ENCODE measurements at places on chromosomes 3 and 15.

DNA sequence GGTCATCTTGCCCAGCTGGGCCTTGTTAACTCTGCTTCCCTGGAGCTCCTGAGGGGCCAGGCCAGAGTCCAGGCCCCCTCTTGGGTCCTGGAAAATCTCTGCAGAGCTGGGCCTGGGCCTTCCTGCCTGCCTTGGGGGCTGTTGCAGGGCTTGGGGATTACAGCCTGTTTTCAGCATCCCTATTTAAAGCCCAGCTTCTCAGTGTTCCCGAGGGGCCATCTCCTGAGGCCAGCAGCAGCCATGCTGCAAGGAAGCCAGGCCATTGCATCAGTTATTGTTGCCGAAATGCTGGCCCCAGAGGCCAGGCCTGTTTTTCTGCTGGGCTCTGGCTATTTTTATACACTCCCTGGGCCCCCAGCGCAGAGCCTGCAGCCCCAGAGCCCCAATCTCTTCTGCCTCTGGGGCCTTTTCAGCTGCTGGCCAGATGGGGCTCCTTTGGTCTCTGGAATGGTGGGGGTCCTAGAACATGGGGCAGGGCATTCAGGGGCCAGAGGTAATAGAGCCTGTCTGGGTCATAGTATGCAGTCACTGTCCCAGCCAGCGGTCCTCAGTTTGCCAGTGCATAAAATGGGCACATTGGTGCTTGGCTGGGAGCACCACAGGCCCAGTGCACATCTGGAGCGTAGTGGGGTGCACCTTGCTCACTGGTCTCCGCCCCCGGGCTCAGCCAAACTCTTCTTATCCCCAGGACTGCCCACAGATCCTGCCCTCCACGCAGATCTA lies 28.5 kb downstream of the PLXNA1 start:
- DNase-seq, result no peak

GRCh38 chr3:106276151-106276550 lies 407.3 kb upstream of the CBLB start:
- DNase-seq, result no peak

DNA sequence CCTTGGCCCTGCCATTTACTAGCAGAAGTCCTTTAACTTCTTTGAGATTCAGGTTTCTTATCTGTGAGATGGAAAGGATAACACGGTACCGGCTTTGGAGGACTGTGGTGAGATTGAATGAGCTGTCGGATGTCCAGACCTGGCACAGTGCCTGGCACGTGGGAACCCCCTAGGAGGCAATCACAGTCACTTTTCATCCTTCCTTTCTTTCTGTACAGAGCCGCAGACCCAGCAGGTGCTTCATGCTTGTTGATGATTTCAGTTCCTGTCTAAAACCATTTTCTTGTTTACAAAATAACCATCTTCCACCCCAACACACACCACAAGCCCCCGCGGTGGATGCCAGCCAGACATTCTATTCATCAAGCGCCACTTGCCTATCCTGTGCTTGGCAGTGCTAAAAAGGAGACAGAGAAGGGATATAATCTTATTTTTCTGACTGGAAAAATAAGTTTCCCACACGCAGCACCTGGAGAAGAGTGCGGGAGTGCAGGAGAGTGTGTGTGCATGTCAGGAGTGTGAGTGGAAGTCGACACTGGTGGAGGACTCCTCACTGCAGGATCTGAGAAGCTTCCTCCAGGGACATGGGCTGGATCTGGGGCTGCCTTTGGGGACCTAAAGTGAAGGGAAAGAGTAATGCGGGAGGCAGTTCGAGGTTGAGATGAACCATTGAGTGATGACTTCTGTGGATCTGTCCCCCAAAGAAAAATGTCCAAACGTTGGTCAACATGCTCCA lies 85.7 kb downstream of the ST6GAL1 start:
- no peak for DNase-seq

- no peak for DNase-seq
Observed at GRCh38 chr15:68031404-68031803, 22.7 kb upstream of the PIAS1 start.

All from stimulated activated CD4-positive, alpha-beta T cell treated with anti-CD3 and anti-CD28 coated beads, Interleukin-15, amount 100 ng/mL, for 1 hour (primary cell).